Esophagus mucosa (tissue), 1 donor: ENCODE measurements at places on chromosomes 1 and 21.
A peak's percentile ranks its signal among the peaks of the same experiment; 100 is the strongest.

DNA sequence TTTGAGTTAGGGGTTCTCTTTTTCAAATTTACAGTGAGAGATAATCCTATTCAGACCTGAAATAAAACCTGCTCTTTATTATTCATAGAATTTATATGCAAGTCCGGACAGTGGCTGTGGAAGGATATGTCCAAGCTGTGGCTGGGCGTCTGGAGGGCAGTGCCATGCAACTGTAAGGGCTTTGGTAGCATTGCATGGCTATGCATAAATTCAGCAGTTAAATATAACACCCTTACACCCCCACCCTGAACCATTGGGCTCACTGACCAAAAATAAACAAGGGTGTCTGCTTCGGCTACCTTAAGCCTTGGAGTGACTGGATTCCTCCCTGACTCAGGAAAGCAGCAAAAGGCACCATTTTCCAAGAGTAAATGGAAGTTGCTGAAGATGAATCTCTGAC lies 5.4 kb downstream of the CHTOP start:
- ATAC-seq = no peak

DNA sequence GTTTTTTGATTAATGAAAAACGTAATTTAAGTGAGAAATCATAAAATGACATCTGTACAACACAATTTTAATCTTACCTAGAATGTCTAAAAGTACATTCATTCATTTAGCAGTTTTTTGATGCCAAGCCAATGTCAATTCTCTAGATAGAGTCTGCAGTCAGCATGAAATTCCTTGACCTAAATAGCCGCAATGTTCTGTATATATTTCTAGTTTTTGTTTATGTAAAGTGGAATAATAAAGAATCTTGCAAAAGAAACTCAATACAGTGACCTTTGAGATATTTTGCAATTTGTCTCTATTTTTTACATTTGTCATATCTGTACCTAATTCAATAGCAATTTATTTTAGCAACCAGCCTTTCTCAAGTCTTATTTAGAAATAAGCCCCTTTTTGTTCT lies 176.0 kb downstream of the ATP6V1G3 start:
- no peak for ATAC-seq

DNA sequence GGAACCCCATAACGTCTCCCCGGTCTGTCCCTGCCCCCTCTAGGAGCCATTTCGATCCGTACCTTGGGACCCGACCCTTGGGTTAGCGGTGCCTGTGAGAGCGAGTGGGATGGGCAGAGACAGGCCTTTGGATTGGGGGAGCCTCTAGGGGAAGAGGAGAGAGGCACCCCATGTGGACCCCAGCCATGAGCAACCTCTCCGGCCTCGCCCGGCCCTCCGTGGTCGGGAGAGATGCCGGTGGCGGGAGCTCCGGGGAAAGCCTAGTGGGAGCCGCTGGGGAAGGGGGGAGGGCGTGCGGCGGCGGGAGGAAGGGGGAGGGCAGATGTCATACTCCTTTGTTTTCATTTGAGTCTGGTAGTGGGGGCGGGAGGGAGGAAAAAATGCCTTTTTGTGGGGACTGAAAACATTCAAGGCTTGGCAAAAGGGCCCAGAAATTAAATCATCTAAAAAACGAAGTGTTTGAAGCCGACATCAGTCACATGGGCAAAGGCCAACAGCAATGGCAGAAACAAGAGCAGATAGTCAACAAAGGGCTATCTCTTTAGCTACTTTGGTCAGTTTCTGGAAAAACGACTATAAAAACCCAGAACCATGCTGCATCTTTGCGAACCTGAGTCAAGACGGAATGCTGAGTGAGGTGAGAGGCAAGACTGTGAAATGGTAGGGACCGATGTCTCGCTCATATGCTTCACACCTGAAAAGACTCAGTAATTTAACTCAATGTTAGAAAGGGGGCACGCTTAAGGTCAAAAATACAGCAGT lies 758 bp downstream of the PTBP2 start:
- peak; percentile 50 for ATAC-seq

DNA sequence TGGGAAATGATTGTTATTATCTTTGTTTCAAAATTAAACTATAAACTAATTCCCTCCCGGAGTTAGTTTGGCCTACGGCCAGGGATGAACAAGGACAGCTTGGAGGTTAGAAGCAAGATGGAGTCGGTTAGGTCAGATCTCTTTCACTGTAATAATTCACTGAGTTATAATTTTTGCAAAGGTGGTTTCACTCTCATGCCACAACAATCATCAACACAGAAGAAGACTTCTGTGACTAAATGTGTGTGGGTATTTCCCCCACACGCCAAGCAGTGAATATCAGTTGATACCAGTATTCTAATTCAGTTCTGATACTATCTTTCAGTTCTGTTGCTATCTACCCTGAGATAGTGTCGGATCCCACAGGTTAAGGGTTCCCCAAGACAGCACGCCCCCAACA lies 215.1 kb downstream of the S1PR1 start:
- no peak for ATAC-seq

DNA sequence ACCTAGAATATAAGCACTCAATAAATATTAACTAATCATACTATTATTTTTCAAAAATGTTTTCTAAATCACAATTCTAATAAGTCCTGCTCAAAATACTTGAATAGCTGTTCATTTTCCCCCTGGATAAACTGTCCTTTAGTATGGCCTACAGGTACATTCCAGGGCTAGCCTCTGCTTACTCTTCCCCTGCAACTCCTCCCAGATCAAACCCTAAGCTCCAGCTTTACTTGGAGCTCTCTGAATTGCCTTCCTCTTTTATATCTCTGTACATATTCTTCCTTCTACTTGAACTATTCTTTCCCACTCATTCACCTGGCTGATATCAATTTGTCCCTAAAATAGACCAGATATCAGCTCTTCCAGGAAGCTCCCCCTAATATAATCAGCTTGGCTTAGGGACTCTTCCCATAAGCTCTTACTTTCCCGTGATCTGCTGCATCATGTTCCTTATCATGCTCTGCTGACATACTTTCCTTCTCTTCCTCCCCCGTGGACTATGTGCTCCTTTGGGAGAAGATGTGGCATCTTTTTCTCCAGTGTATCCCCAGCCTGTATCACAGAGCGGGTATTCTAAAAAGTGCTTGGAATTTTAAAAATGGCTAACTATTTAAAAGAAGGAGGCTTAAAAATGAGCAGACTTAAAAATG lies 43.1 kb upstream of the PIGC start:
- no peak for ATAC-seq

GRCh38 chr1:225840713-225841112 lies 30.8 kb downstream of the EPHX1 start:
- ATAC-seq = no peak

DNA sequence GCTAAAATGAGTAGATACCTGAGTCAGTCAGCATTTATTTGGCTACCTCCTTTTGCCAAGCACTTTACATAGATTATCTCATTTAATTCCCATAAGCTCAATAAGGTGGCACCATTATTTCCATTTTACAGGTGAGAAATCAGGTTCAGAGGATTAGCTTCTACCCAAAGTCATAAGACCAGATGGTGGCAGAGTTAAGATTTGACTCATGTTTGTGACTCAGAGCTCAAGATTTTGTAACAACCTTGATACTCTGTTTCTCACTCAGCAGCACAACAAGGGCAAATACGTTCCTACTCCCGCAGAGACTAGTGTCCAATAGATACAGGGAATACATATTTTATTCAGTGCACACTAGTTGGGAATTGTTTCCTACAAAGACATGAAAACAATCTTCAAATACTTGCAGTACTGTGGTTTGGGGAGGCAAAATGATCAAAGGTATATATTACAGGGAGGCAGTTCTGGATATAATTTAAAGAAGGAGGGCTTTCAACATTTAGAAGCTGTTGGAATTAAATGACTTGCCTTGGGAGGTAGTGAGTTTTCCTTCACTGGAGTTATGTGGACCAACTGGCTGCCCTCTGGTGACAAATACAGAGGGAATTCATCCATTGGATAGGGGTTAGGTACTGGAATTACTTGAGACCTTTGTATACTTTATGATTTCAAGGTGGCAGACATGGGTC lies 3.6 kb downstream of the LEPR start:
- peak; percentile 37 for ATAC-seq

DNA sequence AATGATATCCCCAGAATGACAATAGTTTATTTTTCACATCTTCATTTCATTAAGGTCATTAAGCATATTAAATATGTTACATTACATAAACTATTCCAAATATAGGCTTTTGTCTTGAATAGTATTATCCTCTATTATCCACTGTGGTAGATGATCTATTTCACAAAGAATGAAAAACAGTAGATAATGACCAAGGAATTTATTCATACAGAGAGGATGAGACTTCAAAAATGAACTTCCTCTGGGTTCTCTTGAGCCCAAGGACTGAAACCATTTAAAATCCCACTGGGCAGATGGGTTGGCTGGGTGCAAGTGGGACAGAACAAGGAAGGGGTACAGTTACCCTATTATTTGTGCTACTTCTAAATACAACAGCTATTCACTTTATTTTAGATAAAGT lies 33.0 kb downstream of the PTPN14 start:
- no peak for ATAC-seq

GRCh38 chr1:33327587-33328325 lies 6.9 kb upstream of the A3GALT2 start:
- ATAC-seq = peak; percentile 46

- ATAC-seq = peak; percentile 35
Observed at GRCh38 chr21:45074818-45075595, 627 bp downstream of the ADARB1 start.

GRCh38 chr1:46137916-46138315 lies 5.5 kb upstream of the PIK3R3 start:
- ATAC-seq = no peak

DNA sequence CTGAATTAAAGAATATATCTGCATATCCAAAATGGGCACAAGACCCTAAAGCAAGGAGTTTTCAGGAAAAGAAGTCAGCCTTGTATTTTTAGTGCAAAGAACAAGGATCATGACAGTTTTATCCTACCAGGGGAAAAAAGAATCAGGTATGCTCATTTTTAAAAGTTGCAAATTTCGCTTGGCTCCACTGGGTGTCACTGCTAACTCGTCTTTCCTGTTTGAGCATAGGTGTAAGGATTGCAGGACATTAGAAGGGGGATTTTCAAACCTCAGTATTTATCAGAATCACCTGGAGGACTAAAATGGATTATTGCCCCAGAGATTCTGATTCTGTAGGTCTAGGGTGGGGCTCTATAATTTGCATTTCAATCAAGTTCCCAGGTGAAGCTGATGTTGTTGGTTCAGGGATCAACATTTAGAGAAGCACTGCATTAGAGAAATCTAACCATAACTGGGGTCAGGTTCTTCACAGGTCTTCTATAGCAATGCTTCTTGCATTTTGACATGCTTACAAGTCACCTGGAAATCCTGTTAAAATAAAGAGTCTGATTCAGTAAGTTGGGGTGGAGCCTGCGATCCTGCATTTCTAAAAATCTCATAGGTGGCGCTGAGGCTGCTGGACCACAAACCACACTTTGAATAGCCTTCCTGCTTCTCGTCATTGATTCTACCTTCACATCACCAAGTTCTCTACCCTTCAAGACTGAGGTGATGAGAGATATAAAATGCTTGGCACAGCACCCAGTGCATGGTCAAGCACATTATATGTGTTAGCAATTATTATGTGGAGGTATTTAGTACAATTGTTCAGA lies 39.6 kb downstream of the NUF2 start:
- ATAC-seq = no peak

GRCh38 chr1:240171907-240172306 lies 80.2 kb downstream of the FMN2 start:
- no peak for ATAC-seq

DNA sequence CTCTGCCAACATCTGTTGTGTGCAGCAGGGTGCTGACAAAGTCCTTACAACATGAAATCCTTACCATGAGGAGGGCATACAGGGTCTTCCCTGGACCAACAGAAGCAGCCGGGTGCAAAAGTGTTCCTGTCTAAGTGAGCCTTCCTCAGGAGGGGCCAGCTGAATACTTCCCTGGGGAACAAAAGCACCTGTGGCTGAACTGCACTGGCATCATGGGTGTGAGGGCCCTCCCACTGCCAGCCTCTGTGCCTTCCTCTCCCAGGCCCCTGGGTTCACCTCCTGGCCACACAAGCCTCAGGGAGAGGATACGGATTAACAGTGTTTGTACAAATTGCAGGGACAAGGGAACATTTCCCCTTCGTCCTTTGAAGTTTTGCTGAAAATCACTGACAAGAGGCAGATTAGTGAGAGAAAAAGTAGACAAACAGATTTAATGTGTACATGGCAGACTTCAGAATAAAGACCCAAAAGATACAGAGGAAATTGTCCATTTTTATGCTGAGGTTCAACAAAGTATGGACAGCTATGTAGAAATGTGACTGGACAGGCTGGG lies 91.0 kb upstream of the PPM1J start:
- ATAC-seq = no peak

DNA sequence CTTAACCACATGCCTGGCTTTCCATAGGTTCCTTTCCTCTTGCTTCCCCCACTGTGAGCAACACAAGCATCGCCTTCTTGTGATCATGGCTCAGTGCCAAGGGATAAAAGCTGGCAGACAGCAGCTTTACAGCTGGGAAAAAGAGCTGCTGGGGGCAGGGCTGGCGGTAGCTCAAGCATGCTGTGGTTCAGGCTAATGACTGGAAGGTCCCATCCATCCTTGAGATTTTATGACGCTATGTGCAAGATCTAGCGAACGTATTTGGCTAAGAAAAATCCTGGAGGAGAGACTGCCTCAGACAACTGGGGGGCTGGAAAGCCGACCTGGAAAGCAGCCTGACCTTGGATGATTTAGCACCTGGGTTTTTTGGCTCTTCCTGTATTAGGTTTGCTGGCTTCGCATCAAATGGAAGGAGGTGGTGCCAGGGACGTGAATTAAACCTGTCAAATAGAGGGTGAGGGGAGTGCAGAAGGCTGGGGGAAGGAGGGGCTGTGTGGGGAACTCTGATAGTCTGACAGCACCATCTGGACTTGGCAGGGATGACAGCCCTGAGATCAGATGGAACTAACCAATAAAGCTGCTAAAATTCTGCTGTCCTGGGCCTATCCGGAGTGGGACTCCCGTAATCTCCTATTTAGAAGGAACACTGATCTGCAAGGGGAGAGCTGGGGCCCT lies 34.8 kb downstream of the ZMYND12 start:
- ATAC-seq = no peak

DNA sequence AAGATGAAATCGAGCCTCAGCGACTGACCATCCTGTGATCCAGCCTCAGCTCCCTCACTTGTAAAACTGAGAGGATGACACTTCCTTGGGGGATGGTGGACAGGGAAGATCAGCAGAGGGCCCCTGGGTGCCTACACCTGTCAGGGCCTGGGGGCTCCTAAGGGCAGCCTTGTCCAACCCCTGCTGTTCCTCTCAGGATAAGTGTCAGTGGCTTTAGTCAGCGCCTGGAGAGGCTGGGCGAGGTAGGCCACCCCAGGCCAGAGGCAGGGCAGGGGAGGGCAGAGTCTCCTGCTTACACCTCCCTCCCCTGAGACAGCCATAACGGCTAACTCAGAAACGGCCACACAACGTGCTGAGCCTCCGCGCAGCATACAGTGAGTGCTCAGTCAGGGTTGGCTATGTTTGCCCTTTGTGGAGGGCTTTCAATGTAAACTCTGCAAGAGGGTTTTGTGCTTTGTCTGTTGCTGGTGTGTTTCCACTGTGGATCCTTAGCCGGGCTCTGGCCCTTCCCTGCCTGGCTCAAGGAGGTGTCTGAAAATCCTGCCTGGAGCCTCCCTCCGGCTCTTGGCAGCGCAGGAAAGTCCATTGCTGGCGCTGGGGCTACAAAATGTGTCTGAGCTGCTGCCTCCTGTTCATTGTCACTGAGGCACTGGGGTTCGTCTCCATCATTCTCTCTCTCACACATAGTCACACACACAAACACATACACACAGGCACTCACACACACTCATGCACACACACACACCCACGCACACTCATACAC lies 588.4 kb downstream of the PTPRU start:
- no peak for ATAC-seq
